ENCODE measurements at places on chromosomes 5 and 9.

DNA sequence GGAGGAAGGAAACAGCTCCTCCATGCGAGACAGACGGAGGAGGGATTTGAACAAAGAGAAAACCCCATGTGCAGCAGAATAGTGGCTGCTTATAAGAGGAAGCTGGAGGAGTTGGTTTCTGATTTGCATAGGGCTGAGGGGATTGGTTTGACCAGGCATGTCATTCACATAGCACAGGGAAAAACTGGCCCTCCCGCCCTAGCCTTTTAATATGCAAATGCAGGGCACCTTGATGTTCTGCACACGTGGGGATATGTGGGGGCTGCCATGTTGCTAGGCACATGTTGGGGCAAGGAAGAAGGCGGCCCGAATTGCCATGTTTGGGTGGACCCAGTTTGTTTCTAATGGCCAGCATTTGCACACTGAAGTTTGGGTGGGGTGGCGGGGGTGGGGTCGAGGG, 42.2 kb downstream of the OSMR start:
- DNase-seq, result no peak
- no peaks in the 10 kb centered on the region for H3K27me3 ChIP-seq
- no peak overlapping the region for H3K4me3 ChIP-seq
- H3K4me1 ChIP-seq, result no peaks in the 10 kb centered on the region

- peak; percentile 80 for DNase-seq
- no peak overlapping the region for H3K27ac ChIP-seq
- H3K4me3 ChIP-seq, result no peak overlapping the region
- H3K4me1 ChIP-seq, result peaks cover 10% of the 10 kb centered on the region
Measured at GRCh38 chr9:72474676-72475075, 46.7 kb upstream of the TMC1 start.

- H3K27ac ChIP-seq, result no peak overlapping the region
- no peak for DNase-seq
- peaks cover 2% of the 10 kb centered on the region for H3K4me1 ChIP-seq
- H3K27me3 ChIP-seq, result no peaks in the 10 kb centered on the region
- H3K36me3 ChIP-seq, result no peaks in the 10 kb centered on the region
Measured at GRCh38 chr5:125194883-125195282, 448.4 kb upstream of the ZNF608 start.

DNA sequence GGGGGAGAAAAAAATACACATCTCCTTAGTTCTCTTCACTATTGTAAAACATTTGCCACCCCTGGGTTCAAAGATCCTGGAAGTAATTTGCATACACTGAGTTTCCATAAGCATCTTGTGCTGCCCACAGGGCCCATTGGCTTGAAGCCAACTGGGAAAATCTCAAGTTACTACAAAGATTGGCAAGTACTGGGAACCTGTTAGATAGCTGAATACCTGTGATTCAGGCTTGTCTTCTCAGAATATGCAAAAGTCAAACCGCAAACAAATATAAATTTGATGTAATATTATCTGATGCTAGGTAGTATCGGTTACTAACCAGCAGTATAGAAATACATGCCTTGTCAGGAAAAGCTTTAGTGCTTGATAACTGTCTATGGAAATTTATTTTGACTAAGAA, 156.9 kb upstream of the FST start:
- DNase-seq, result no peak
- no peak overlapping the region for H3K4me3 ChIP-seq
- H3K27ac ChIP-seq, result no peak overlapping the region
- H3K27me3 ChIP-seq, result no peaks in the 10 kb centered on the region

GRCh38 chr5:125575171-125575890, 828.9 kb upstream of the ZNF608 start:
- DNase-seq, result no peak
- no peak overlapping the region for H3K27ac ChIP-seq
- H3K4me1 ChIP-seq, result peaks cover 3% of the 10 kb centered on the region
- H3K27me3 ChIP-seq, result no peaks in the 10 kb centered on the region

DNA sequence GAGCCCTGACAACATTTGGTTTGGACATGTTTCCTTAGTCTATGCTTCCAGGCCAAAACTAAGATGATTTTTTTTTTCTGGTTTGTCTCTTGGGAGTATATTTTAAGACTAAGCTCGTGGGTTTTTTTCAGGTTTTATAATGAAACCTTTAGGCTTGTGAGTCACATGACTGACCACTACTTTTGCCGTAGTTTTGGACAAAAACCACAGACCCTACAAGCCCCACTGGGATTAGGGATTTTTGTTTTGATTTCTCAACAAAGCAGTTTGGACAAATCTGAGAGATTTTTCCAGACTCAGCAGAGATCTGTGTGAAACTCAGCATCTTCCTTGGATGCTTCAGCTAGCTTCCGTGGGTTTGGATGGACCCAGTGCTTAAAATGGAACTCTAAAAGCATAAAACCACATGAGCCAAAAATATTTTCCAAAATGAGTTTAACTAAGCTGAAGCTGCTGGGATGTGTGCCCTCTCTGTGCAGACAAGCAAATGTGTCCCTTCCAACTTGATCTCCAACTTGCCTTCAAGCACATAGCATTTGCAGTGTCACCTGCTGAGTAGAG, 70.3 kb upstream of the SMIM15 start:
- no peak overlapping the region for H3K4me3 ChIP-seq
- DNase-seq, result no peak
- no peaks in the 10 kb centered on the region for H3K36me3 ChIP-seq
- no peak overlapping the region for H3K27ac ChIP-seq

DNA sequence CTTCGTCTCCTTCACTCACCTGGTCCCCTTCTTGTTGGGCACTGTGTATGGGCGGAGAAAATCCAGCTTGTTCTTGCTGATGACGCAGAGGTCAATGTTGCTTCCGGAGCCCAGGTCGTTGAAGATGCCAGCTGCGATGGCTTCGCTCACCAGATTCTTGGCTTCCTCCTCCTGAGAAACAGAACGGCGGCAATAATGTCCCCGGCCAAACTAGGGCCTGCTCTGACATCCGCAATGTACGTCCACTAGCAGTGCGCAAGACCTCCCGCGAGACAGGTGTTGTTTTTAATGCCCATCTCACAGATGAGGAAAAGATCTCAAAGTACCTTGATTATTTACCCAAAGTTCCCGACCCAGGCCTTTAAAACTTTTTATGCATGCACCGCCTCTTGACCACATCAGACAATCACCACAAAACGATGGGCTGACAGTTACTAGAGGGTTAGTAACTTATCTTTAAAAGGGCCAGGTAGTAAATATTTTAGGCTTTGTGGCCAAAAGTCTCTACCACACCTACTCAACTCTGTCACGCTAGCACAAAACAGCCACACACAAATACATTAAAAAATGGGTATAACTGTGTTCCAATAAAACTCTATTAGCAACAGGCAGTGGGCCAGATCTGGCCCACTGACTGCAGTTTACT, 58.4 kb downstream of the PSMB7 start:
- no peaks in the 10 kb centered on the region for H3K27me3 ChIP-seq
- no peak for DNase-seq
- peaks cover 35% of the 10 kb centered on the region for H3K4me1 ChIP-seq
- H3K4me3 ChIP-seq, result no peak overlapping the region
- H3K36me3 ChIP-seq, result peaks cover 60% of the 10 kb centered on the region

DNA sequence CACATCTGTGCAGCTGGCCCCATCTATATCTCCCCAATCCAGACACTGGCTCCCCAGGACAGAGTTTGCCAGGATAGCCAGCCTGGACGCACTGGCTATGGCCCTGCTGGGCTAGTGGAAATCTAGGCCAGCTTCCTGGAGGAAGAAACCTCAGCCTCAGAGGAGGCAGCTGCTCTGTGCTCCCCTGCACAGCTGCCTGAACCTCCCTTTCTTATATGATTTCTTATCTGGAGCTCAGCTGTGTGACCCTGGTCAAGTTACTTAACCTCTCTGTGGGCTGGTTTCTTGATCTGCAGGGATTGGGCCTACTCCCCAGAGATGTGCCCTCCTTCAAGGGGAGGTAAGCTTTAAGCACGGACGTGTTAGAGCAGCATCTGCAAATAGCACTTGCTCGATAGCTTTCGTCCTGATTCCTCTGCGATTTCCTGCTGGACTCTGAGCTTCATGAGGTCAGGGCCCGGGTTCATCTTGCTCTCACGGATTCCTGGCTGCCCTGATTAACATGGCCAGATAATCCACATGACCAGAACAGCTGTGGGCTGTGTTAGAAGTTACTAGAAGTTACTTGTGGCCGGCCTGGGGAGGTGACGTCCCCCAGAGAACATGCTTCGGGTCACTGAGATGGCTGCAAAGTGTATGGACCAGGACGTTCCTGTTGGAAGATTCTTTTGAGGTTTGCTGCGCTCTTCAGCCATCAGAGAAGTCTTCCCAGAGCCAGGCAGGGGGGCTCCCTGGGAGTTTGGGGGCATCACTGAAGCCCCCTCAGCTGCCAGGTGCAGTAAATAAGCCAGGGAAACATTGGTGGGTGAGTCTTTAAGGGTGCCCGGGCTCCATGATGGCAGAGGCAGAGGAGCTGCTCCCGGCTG, 14.5 kb downstream of the C9orf50 start:
- H3K27me3 ChIP-seq, result no peaks in the 10 kb centered on the region
- no peak overlapping the region for H3K27ac ChIP-seq
- H3K36me3 ChIP-seq, result no peaks in the 10 kb centered on the region
- no peak overlapping the region for H3K4me3 ChIP-seq
- peak; percentile 71 for DNase-seq
- H3K4me1 ChIP-seq, result peaks cover 40% of the 10 kb centered on the region

DNA sequence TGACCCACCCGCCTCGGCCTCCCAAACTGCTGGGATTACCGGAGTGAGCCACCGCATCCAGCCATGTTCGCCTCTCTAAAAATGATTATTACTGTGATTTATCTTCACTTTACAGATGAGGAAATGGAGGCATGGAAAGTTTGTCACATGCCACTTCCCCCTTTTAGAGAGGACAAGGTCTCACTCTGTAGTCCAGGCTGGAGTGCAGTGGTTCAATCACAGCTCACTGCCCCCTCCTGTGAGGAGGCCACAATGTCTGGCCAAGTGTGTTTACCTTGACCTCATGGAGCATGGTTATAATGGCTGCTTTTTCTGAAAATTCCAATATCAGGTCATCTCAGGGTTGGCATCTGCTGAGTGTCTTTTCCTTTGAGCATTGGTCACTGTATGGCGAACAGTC, 6.7 kb downstream of the PRRT1B start:
- H3K27ac ChIP-seq, result no peak overlapping the region
- no peak for DNase-seq
- peaks cover 35% of the 10 kb centered on the region for H3K27me3 ChIP-seq
- peaks cover 4% of the 10 kb centered on the region for H3K4me1 ChIP-seq

DNA sequence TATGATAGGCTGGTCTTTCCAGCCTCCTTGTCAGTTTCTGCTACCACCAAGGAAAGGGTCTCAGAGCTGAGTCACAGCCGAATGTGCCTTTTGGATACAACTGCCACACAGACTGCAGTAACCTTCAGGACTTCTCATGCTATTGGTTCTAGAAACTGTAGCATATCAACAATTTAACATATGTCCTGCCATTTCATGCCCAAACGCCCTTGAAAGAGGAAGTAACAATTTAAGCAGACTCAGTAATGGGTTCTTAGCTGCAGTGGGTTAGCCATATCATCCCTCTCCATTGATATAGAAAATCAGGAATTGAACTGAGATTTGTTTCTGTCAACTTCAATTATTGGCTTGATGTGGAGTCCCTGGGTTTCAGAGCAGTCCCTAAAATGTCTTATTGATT, 4.1 kb upstream of the CLK4 start:
- no peak for DNase-seq
- H3K27me3 ChIP-seq, result peaks cover 4% of the 10 kb centered on the region
- no peaks in the 10 kb centered on the region for H3K36me3 ChIP-seq
- H3K27ac ChIP-seq, result no peak overlapping the region
- H3K4me1 ChIP-seq, result no peaks in the 10 kb centered on the region

- H3K27me3 ChIP-seq, result no peaks in the 10 kb centered on the region
- no peak overlapping the region for H3K27ac ChIP-seq
- H3K4me1 ChIP-seq, result peaks cover 2% of the 10 kb centered on the region
Measured at GRCh38 chr9:12759761-12760160, 15.1 kb upstream of the LURAP1L start.

GRCh38 chr5:143200781-143201398, 202.6 kb downstream of the NR3C1 start:
- no peak overlapping the region for H3K27ac ChIP-seq
- no peak overlapping the region for H3K4me3 ChIP-seq
- DNase-seq, result peak; percentile 93
- no peaks in the 10 kb centered on the region for H3K27me3 ChIP-seq
- H3K4me1 ChIP-seq, result peaks cover 2% of the 10 kb centered on the region
- H3K36me3 ChIP-seq, result no peaks in the 10 kb centered on the region

DNA sequence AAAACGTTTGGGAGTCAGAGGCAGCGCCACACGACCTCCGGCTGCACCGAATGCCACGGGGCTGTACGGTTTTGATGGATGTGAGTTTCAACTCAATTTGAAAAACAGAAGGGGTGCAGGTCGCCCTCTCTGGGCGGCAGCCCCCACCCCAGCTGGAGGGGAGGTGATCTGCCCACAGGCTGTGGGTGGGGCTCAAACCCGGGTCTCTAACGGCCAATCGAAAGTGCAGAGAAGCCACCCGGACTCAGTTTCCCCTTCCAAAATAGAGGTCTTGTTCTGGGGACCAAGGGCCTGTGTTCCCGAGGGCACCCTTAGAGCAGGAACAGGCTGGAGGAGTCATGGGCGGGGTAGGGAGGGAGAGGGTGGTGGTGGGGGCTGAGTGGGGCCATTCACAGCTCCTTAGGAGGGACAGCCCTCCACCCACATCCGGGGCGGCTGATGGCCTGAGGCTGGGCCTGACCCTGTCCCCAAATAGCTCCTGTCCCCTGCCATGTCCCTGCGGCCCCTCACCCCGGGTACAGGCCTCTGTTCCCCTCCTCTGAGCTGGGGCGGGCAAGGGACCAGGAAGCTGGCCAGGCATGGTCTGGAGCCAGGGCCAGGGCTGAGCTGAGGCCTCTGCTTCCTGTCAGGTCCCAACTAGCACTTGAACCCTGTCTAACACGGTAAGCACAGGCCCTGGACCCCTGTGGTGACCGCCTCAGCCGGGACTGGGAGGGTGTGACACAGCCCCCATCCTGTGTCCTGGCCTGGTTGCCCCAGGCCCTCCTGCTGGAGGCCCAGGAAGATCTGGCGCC, 22.6 kb upstream of the NOTCH1 start:
- H3K4me1 ChIP-seq, result peaks cover 82% of the 10 kb centered on the region
- no peaks in the 10 kb centered on the region for H3K27me3 ChIP-seq
- peak overlapping the region; percentile 21 for H3K27ac ChIP-seq
- no peaks in the 10 kb centered on the region for H3K36me3 ChIP-seq
- no peak overlapping the region for H3K4me3 ChIP-seq

GRCh38 chr9:8643464-8643863, 843.9 kb upstream of the DMAC1 start:
- DNase-seq, result no peak
- H3K4me3 ChIP-seq, result no peak overlapping the region
- H3K4me1 ChIP-seq, result peaks cover 5% of the 10 kb centered on the region
